Neural crest cell (in vitro differentiated cells): ENCODE measurements at places on chromosomes 4 and X. TPM values are rescaled to one million over a fixed set of nuclear protein-coding genes. Genes with fewer than 3 reads are reported as not detected.

The SCML1 gene
- total RNA-seq: 17.1 TPM in 2 replicates

The OFD1 gene
- total RNA-seq: 26.8 and 27.3 TPM in 2 replicates

The SLC26A1 gene
- 0.27 and 0.84 TPM in 2 replicates for total RNA-seq

The GATA1 gene
- total RNA-seq: not detected in 2 replicates

The BEX4 gene
- total RNA-seq: 52.3 and 63.0 TPM in 2 replicates

The TENM3 gene
- total RNA-seq: 43.9 and 46.9 TPM in 2 replicates

The WDFY3 gene
- total RNA-seq: 53.5 and 68.2 TPM in 2 replicates

The WAS gene
- 0.64 and 0.70 TPM in 2 replicates for total RNA-seq

The TRPC5OS gene
- total RNA-seq: not detected in 2 replicates

The NAT8L gene
- 18.8 and 19.5 TPM in 2 replicates for total RNA-seq

The ADAMTS3 gene
- 2.7 and 3.0 TPM in 2 replicates for total RNA-seq

The DIAPH2 gene
- 8.4 and 9.0 TPM in 2 replicates for total RNA-seq

The AKAP14 gene
- total RNA-seq: not detected in 2 replicates

The DGAT2L6 gene
- total RNA-seq: not detected in 2 replicates

The RNF175 gene
- total RNA-seq: 25.7 and 26.6 TPM in 2 replicates

The TCEAL6 gene
- not detected in 2 replicates for total RNA-seq

The GPR173 gene
- 11.8 and 13.0 TPM in 2 replicates for total RNA-seq

The MAGEA8 gene
- total RNA-seq: not detected in 2 replicates

The HS6ST2 gene
- 13.9 and 14.2 TPM in 2 replicates for total RNA-seq

The SHOX gene
- 0.14 and 0.16 TPM in 2 replicates for total RNA-seq

The RAB9B gene
- 3.4 and 3.7 TPM in 2 replicates for total RNA-seq

The AR gene
- 6.3 and 7.9 TPM in 2 replicates for total RNA-seq

The TNMD gene
- not detected in 2 replicates for total RNA-seq

The ARL9 gene
- 0.89 and 1.3 TPM in 2 replicates for total RNA-seq

The ADGRG4 gene
- total RNA-seq: not detected in 2 replicates

The ELF4 gene
- 0.86 and 1.0 TPM in 2 replicates for total RNA-seq

The MAD2L1 gene
- 90.2 and 94.5 TPM in 2 replicates for total RNA-seq

The TMEM271 gene
- total RNA-seq: 0.26 and 0.32 TPM in 2 replicates

The EFHC2 gene
- 0.77 and 1.2 TPM in 2 replicates for total RNA-seq

The TMSB15B gene
- 36.8 and 40.7 TPM in 2 replicates for total RNA-seq

The UGT2B15 gene
- total RNA-seq: not detected in 2 replicates

The TEX13C gene
- not detected in 2 replicates for total RNA-seq

The PRKG2 gene
- total RNA-seq: 0.77 and 0.86 TPM in 2 replicates

The CENPVL2 gene
- total RNA-seq: 1.3 and 1.6 TPM in 2 replicates

The AADAT gene
- 30.7 and 32.5 TPM in 2 replicates for total RNA-seq

The FDCSP gene
- not detected in 2 replicates for total RNA-seq

The SYTL4 gene
- total RNA-seq: 3.8 and 4.5 TPM in 2 replicates

The MXRA5 gene
- total RNA-seq: 1.3 TPM in 2 replicates

The MECP2 gene
- total RNA-seq: 49.1 and 51.0 TPM in 2 replicates

The CTAG2 gene
- not detected in 2 replicates for total RNA-seq

The TRAPPC2 gene
- total RNA-seq: 23.0 and 25.5 TPM in 2 replicates

The LRP2BP gene
- 0.07 TPM in 1 of 2 replicates, not detected in the other for total RNA-seq

The SSX3 gene
- not detected in 2 replicates for total RNA-seq

The NAA11 gene
- not detected in 2 replicates for total RNA-seq

The ERVMER34-1 gene
- 3.2 and 3.3 TPM in 2 replicates for total RNA-seq

The MUC7 gene
- total RNA-seq: not detected in 2 replicates

The TMEM175 gene
- 15.2 and 22.1 TPM in 2 replicates for total RNA-seq

The F8A2 gene
- not detected in 2 replicates for total RNA-seq

The CT83 gene
- not detected in 2 replicates for total RNA-seq

The SORBS2 gene
- 34.5 and 42.3 TPM in 2 replicates for total RNA-seq

The VCX gene
- 0.28 TPM in 1 of 2 replicates, not detected in the other for total RNA-seq

The OPRPN gene
- total RNA-seq: not detected in 2 replicates

The GLA gene
- 48.0 and 50.7 TPM in 2 replicates for total RNA-seq

The ERCC6L gene
- 13.3 and 14.2 TPM in 2 replicates for total RNA-seq

The HELT gene
- not detected in 2 replicates for total RNA-seq

The ARX gene
- total RNA-seq: 0.16 and 0.20 TPM in 2 replicates

The SLC10A6 gene
- not detected in 2 replicates for total RNA-seq

The CCDC110 gene
- total RNA-seq: 0.14 and 0.16 TPM in 2 replicates
